Effector memory CD4-positive, alpha-beta T cell (primary cell): ENCODE measurements at places on chromosomes 4 and X.

DNA sequence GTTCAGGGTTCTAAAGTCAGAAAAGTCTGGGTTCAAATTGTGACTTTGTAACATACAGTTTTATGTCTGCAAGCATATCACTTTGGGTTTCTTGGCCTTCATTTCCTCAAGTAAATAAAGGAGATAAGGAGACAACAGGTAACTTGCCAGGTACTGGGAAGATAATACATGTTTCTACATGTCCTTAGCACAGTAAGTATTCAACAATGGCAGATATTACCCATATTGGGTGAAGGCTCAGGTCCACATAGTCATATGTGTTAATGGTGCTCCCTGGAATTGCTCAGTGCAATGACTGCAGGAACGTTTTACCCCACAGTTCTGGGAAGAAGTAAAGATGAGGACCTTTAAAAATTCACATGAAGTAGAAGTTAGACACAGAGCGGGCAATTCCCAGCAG lies 35.8 kb upstream of the GAB1 start:
- DNase-seq: no peak

DNA sequence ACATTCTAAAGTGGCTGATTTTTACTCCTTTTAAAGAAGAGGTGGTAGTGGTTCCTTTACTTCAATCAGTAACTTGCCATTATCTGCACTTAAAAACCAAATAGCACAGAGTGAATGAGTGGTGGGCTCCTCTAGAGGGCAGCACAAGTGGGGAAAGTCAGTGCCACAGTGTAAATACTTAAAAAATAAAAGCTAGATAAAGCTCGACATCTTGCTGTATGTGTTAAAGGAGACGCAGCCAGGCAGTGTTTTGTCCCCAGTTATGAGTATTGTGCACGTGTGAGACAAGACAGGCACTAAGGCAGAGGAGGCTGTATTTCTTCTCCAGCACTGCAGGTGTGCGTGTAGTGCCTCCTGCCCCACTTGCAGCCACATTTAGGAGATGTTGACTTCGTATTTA lies 24.6 kb downstream of the NAP1L5 start:
- no peak for DNase-seq

GRCh38 chr4:24240655-24241054 lies 343.7 kb downstream of the DHX15 start:
- no peak for DNase-seq

GRCh38 chr4:143232277-143232676 lies 47.6 kb downstream of the USP38 start:
- no peak for DNase-seq

DNA sequence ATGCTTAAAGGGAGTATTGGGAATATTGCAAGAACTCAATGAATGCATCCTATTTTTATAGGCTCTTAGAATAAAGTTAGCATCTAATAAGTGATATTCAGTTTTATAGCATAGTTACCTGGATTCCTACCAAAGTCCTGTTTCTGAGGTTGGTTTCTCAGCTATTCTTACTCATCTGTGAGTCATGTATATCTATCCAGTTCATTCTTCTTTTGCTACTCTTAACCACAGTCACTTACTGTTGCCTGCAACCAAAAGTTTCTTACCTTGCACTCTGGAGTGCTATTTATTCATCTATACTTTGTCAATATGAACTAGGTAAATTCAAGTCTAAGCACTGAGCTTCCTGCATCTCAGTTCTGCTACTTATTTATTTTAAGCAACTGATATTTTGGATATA lies 322.5 kb downstream of the HS3ST1 start:
- DNase-seq: no peak

DNA sequence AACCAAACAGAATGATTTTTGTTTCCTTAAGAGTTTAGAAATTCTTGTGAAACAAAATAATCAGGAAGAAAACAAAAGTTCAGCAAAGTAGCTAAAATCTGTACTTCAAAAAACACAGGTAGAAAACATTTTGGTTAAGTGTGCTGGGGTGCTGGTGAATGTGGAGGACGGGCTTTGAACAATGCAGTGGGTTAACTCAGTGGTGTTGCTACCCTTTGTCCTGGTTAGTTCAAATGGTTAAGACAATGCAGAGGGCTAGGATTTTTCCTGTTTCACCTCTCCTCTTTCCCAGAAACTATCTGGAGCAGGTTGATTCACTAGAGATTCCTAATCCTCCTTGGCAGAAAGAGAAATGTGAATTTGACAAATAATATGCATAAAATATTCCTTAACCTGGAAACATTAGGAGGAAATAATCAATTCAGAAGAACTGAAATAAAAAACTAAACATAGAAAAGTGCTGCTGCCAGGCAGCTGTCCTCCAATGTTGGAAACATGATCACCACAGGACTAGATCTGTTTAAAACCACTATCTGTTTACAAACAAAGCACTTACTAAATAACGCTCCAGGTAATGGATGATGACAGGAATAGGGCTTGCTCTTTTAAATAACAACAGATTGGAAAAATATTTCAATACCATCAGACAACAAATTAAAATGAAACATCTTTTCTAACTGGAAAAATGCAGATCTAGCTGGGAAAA lies 148.9 kb downstream of the MAML3 start:
- no peak for DNase-seq

DNA sequence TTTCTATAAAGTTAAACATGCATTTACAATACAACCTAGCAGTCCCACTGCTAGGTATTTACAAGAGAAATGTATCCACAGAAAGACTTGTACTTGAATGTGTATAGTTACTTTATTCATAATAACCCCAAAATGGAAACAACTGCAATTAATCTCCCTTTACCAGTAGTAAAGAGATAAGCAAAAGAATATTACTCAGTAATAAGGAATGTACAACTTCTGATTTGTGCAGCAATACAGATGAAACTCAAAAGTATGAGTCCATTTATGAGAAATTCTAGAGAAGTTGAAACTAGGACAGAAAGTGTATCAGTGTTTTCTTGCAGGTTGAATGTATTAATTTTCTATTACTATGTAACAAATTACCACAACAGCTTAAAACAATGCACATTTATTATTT lies 15.2 kb downstream of the USP53 start:
- DNase-seq: no peak

GRCh38 chr4:112127048-112127637 lies 18.1 kb upstream of the FAM241A start:
- no peak for DNase-seq

DNA sequence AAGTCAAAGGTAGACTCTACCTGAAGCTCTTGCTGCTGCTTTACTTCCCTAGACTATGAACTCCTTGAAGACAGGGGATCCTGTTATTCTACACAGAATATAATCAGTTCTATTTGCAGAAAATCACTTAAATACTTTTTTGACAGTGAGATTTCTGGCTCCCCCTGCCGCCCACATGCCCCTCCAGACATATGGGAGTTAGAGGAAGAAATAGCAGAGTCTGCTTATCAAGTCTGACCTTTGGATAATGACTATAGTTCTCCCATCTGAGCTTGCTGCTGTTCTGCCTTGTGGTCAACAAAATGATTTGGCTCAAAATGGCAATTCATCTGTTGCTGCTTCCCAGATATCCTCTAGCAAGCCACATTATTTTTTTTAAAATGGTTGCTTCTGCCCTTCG lies 101.1 kb downstream of the ENOX2 start:
- no peak for DNase-seq

DNA sequence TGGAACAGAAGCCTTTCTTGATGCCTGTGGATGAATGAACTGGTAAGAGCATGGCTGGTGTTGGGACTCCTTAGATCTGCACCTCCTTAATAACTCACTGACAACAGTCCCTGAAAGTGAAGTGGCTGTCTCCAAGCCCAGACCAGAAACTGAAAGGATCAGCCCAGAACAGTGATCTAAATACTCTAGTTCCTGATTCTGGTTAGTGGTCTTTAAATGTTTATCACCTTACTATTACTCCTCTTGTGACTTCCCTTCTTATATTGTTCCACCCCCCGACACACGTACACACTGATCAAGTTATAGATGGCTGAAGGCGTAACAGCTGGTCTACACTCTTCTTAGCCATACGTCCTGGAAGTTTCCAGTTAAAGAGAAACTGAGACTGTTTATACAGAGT lies 33.8 kb upstream of the ARMCX2 start:
- no peak for DNase-seq

DNA sequence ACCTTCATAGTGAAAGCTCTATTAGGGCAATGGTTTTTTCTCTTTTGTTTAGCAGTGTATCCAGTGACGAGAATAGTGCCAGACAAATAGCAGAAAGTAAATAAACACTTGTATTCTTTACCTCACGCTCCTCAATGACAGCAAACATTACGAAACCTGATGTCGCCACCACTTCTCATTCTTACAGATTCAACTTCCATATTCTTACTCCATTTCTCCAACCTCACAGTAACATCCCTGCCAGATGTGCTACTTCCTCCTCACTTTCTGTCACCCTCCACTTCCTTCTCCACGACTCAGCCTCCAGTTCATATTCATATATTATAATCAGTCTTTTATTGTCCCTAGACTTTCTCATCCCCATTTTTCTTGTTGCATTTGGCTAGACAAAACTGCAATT lies 1956.2 kb upstream of the AGA start:
- DNase-seq: no peak

- no peak for DNase-seq
Measured at GRCh38 chr4:189313861-189314513, 626.7 kb upstream of the FRG1 start.

GRCh38 chrX:149568701-149569296 lies 18.5 kb downstream of the MAGEA9B start:
- no peak for DNase-seq

DNA sequence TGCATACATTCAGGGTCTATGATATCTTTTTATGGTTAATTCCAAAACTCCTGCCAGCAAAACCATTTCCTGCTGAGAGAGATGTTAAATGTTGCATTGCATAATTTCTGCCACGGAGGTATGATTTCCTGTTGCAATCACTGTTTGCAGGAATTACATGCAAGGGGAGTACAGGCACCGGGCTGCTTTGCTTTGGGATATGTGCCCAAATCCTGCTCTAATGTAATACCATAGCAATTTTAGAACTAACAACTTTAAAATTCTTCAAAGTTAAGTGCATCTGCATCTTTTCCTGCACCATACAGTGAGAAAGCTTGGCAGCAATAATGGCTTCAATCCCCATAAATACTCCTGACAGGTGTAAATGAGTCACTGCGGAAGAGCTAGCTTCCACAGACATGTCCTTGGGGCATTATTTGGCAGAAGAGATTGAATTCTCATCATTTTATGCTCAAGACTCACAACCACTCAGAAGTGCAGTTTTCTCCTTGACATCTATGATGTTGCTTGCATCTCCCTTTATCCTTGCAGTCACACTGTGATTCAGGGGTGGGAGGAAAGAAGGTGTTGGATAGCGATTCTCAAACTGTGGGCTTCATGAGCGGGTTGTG lies 29.6 kb downstream of the TRIM2 start:
- DNase-seq: no peak

DNA sequence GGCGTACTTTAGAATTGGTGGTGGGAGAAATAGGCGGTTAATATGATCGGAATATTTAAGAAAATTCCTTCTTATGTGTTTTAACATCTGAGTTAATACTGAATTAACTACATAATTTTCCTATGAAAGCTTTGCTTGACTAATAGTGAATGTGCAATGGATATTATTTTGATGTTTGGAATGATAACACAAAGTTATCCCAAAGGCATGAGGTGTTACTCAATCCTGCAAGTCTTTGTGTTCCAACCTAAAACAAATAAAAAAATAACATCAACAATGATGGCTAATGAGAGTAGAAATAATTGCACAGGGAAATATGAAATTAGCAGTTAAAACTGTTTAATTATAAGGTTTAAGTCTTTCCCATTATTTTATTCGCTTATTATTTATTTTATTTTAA lies 183.6 kb upstream of the ARSJ start:
- DNase-seq: no peak

DNA sequence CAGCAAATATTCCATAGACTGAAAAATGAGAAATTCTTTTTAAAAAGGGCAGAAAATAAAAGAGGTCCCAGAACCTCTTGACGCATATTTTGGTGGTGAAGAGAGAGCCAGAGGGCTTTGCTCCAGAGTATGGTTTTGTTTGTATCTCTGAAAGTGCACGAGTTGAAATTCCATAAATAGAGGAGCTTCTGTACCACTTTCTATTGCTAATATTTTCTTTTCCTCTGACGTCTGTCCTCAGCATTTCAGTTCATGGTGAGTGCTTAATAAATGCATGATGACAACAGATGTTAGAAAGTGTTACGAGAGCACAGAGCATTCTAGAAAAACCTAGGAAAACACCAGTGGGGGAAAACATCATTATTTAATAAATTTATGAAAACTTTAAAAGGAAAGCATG lies 145.6 kb downstream of the AMELX start:
- no peak for DNase-seq

- no peak for DNase-seq
Measured at GRCh38 chrX:4787971-4788370, 1074.5 kb upstream of the PRKX start.

GRCh38 chr4:27003642-27004113 lies 143.0 kb downstream of the STIM2 start:
- DNase-seq: no peak

DNA sequence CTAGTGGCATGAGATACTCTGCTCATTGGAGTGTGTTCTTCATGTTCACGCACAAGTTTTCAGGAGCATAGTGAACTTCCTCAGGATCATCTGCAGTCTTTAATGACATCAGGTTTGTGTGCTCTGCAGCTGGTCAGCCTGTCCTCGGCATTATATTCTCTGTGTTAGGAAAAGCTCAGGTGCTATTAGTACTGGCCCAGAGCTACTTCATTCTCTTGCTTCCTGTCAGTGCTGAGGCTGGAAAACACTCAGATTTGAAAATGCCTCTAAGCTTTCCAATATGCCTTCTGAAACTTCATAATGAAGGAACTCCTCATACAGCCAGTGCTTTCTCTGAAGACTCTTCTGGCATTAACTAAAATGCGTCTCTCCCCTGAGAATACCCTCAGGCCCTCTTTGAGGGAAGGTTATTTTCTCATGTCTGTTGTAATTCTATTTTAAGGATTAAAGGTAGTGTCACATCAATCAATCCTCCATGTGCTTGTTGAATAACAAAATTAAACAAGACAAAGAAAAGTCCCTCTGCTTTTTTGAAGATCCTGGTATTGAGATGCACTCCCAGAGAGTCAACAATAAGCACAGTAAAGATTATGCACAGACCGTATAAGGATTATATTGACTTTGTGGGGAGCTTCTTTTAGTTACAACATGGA lies 666.4 kb downstream of the ADGRL3 start:
- no peak for DNase-seq

DNA sequence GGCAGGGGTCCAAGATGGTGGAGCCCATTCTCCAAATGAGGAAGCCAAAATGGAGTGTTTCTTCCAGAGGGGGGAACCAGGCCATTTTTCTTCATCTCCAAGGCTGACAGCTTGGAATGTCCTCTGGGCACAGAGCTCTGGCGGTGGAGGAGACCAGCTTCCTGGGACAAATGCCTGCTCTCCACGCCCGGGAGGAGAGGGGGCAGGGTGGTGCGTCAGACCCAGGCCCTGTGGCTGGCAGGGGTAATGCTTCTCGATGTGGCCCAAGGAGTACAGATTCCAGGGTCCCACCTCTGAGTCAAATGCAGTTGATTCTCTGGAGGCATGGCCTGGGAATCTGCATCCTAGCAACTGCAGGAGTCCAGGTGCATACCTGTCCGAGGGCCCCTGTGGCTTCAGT lies 44.6 kb upstream of the ADRA2C start:
- no peak for DNase-seq
